ENCODE measurements at places on chromosomes 5 and 9. TPM values are rescaled to one million over a fixed set of nuclear protein-coding genes. Genes with fewer than 3 reads are reported as not detected.

The CATSPER3 gene
- 0.31 TPM for total RNA-seq

DNA sequence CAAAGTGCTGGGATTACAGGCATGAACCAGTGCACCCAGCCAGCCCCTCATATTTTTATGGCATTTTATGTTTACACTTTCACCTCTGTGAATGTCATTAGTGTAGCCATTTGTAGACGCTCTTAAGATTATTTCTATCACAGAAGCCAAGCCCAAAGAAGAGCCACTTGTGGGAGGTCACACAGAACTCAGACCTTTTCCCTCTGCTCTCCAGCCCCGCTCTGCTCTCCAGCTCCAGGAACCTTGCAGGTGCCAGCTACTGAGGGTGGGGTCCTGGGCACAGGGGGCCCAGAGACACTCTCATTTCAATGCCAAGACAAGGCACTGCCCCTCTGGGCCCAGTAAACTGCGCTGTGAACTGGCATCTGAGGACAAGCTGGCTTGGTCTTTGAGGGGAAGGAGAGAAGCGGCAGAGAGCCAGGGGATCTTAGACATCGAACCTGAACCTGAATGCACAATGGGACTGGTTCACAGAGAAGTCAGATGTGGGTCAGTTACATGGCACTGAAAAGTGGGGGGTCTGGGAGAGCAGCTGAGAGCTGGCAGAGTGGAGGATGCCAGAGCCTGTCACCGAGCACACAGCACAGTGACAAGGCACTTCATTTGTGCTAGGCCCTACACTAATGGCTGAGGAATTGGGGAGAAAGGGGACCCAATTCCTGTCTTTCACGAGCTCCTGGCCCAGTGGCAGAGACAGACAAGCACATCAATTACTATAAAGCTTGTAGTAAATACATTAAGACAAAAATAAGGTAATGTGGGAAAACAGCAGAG is 16.7 kb downstream of the ANXA6 start:
- H3K4me3 ChIP-seq, result no peak overlapping the region
- H3K27ac ChIP-seq, result peak overlapping the region; percentile 53
- no peaks in the 10 kb centered on the region for H3K27me3 ChIP-seq
- no peak for DNase-seq

The STC2 gene
- total RNA-seq, result not detected

DNA sequence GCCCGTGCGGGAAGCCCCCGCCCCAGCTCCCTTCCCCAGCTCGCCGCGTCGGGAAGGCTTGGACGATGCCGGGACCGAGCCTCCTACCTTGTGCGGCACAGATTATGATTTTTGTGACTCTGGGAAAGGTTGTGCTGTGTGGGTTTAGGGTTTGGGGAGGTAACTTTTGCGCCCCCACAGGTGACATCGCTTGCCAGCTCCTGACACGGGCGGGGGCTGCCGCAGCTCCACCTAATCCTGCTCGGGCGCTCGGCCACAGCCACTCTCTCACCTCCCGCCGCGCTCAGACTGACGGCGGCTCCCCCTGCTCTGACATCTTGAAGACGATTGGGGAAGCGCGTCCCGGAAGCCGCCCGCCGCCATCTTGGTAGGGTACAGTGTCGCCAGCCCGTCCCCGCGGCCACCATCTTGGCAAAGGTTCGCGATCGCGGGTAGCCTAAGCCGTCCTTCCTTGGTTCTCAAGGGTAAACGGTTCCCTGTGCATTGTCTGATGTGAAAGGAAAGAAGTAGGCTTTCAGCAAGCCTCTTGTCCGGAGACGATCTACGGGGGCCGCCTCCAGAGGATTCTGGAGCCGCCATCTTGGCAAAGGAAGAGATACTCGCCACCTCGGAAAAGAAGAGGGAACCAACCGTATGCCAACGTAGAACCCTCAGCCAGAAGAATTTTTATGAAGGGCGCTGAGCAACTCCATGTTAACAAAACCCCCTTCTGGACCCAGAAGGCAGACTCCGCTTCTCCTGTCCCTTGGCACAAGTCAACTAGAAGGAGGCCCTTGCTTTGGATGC is 1.8 kb upstream of the NR3C1 start:
- peak overlapping the region; percentile 95 for H3K27ac ChIP-seq
- peaks cover 17% of the 10 kb centered on the region for H3K4me1 ChIP-seq

The ANKRD18A gene
- not detected for total RNA-seq
